ENCODE measurements at places on chromosomes 12 and 14. TPM values are rescaled to one million over a fixed set of nuclear protein-coding genes. Genes with fewer than 3 reads are reported as not detected.

DNA sequence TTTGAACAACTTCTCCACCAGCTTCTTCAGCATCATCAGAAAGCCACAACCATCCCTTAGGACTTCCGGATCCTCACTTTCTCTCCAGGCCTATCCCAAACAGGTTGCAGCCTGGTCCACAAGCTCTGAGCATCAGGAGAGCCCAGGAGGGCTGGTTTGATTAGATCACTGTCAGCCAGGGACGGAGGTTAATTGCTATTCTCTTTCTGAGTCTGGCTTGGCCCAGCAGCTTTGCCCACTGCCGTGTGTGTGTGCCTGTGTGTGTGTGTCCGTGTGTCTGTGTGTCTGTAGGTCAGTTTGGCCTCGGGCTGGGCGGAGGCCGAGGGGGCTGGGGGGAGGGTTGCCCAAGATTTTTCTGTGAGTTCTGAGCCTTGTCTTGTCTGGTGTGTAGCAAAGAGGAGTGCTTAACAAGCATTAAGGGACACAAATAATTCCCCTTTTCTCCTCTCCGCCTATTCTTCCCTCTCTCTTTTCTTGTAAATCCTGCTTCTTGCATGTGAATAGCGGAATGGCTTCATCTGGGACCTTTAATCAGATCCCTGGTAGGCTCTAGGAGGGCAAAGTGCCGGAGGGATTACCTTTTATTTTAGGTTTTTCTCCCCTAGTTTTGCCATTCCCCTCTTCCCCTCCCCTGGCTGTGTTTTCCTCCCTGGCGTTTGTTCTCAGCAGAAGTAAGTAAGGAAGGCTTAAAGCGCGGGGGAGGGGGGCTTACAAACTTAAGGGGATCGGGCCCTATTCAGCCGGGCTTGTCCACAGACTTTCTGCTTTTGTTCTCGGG is 138.2 kb upstream of the LHX5 start:
- DNase-seq, result no peak

DNA sequence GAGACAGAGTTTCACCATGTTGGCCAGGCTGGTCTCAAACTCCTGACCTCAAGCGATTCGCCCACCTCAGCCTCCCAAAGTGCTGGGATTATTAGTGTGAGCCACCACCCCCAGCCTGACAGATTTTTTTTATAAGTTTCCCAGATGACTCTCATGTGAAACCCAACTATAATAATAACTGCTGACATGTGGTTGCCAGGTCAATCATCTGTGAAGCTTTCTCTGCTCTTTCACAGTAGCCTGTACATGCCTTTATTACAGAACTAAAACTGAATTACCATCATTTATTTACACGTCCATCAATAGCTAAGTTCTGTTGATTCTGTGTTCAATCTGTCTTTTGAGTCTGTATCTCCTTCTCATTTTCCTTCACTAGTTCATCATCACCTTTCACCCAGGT is 218.5 kb downstream of the RPS29 start:
- DNase-seq, result no peak

GRCh38 chr12:109130297-109131153 is 14.1 kb downstream of the ACACB start:
- DNase-seq, result no peak

- peak; percentile 39 for DNase-seq
Measured at GRCh38 chr12:20044846-20045245, 323.5 kb upstream of the PDE3A start.

DNA sequence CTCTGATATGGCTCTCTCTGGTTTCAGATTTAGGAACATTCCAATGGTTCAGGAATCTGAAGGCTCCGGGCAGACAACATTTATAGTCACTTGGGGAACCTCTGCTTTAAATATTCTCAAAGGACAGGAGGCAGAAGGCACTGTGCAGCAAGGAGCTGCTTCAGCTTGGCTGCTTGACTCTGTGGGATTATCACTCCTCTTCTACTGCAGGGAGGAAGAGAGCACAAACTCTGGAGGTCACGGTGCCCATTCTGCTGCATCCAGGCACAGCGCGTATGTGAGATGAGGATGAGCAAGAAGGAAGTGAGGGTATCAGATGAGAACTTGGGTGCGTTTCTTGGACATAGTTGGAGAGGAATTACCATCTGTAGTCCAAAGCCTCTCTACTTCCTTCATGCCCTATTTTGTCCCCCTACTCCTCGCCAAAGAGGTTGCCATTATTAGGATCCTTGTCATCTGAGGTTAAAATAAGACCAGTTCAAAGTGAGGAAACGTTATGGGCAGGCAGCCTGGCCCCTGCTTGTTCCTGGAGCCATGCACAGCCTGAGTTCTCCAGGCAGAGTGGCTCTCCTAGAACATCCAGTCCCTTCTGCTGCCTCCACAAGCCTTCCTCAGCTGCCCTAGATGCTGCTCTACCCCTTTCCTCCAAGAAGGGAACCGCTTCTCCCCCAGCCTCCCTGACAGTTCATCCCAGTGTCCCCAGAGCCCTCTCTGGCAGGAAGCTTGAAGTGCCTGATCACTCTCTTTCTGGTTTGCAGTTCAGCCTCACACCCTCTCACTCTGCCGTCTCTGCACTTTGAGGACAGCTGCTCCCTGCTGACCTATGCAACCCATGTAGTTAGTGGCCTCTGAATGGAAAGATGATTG is 12.5 kb downstream of the FGF6 start:
- no peak for DNase-seq

GRCh38 chr14:28902930-28903329 is 136.3 kb downstream of the FOXG1 start:
- no peak for DNase-seq

- no peak for DNase-seq
Measured at GRCh38 chr12:129200576-129200975, 347.3 kb downstream of the GLT1D1 start.

GRCh38 chr12:32198555-32198954 is 91.9 kb downstream of the BICD1 start:
- peak; percentile 66 for DNase-seq

- DNase-seq, result peak; percentile 49
Measured at GRCh38 chr14:88611878-88612277, 49.0 kb downstream of the ZC3H14 start.

DNA sequence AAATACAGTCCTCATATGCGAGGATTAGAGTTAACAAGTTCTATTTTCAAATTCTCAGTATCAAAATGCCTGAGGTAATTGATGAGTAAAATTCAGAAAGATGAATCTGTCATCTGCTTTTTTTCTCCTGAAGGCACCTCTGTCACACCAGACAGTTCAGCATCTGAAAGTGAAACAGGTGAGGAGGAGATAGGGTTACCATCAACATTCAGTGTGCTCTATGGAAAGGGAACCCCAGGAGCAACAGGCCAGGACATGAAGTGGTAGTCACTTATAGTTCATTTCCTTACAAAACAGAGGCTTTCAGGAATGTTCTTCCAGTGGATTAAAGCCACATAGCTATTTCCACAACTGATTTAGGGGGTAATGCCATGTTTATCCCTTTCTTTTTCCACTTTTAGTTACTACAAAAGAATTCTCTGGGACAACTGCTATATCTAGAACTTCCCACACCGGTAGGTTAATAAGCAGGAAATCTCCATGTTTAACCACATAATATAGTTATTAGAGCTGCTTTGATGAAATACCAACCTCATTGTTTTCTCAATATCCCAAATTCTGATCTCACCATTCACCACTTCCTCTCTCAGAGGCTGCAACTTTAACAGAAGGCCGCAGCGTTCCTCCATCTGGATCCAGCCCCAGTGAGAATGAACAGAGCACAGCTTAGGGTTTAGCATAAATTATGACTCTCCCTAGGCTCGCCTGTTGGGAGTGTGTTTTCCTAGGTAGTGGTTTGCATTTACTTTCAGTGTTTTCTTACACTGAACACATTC is 177.0 kb upstream of the CNTN1 start:
- no peak for DNase-seq

DNA sequence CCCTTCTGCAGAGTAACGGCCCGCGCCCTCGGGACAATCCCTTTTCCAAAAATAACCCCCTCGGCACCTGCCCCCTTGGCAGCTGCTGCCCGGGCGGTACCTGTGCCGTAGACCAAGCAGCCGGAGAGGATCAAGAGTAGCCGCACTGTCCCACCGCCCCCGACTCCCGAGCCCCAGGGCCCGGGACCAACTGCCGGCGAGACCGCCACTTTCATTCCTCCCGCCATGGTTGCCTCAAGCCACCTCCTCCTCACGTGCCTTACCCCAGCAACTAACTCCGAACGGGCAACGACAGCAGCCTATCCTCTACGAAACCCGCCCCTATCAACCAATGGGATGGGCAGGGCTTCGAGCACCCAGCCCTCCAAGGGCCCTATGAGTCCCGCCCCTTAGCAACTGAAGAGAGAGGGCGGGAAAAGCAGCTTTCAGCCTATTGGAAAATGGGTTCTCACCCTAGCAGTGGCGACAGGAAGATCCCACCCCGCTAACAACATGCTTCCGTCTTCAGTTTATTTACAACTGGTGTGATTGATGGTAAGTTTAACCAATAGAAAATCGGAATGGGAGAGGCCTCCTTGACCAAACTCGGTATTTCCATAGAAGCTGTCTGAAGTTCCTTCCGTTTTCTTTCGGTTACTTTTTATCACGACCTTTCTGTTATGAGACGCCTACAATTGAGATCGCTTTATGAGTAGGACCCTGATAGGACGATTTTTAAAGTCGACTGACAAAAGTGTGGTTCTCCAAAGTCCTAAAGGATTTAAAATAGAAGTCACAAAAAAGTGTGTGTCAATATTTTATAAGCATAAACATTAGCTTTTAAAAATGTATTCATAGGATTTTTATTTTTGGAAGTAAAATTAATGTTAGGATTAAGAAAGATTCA is at the start of gene NEMP1:
Gene NEMP1, minus strand, starts transcription at position 273 of the 886 bp plus-strand sequence. Its CDS starts 46 bp downstream, at position 227.
- DNase-seq, result peak; percentile 100

DNA sequence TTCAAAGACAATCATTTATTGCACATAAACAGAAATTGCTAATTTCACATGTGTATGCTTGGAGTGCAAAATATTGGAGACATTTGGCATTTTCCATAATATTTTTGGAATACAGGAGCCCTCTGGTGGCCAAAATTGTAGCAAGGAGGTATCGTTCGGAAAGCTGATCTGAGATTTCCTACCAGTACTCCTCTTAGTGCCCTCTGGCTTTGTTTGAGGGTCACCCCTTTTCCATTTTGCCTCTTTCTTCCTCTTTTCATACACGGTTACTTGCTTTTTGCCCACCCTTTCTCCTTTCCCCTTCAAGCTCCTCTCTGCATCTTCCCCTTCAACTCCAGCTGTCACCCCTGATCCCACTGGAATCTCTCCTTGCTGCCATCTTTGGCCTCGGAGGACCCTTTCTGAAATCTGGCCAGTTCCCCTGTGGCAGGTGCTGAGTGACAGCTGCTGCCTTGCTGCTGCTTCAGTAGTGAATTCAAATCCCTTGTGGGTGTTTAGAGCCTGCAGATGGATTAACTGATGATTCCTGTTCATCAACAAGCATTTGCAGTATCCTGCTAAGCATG is 164.6 kb upstream of the PARP11 start:
- peak; percentile 44 for DNase-seq

- DNase-seq, result no peak
Measured at GRCh38 chr14:54567639-54568561, 972 bp downstream of the SAMD4A start.

DNA sequence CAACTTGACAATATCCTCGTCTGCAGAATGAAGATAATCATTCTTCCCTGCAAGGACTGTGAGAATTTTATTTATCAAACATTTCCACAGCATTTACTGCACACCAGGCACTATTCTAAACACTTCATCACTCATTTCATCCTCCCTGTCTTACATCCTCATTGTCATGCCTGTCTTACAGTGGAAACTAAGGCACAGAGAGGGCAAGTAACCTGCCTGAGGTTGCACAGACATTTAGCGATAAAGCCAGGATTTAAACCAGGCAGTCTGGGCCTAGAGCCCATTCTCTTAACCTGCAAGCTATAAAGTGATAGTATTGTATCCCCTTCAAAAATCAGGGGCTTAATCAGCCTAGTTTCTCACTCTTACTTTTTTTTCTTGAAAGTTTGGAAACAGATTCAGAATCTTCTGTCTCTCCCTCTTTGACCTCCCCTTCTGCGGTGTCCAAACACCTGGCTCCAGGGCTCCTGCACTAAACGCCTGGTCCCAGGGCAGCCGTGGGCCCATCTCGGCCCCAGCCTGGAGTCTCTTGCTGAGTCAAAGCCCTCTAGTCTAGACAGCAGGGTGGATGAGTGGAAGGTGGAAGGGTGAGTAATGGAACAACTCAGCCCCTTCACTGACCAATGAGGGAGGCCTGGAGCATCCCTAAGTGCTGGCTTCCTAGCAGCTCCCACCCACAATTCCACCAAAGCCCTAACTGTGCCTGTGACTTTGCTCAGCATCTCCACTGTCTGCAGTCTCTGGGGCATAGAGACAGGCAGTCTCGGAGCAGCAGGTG is 12.5 kb downstream of the ISM2 start:
- peak; percentile 88 for DNase-seq

- DNase-seq, result peak; percentile 49
Measured at GRCh38 chr14:56334458-56334857, 216.2 kb downstream of the PELI2 start.

- peak; percentile 62 for DNase-seq
Measured at GRCh38 chr12:2057041-2057794, 4.4 kb downstream of the CACNA1C start.

- no peak for DNase-seq
Measured at GRCh38 chr12:91651728-91652127, 469.1 kb upstream of the DCN start.

DNA sequence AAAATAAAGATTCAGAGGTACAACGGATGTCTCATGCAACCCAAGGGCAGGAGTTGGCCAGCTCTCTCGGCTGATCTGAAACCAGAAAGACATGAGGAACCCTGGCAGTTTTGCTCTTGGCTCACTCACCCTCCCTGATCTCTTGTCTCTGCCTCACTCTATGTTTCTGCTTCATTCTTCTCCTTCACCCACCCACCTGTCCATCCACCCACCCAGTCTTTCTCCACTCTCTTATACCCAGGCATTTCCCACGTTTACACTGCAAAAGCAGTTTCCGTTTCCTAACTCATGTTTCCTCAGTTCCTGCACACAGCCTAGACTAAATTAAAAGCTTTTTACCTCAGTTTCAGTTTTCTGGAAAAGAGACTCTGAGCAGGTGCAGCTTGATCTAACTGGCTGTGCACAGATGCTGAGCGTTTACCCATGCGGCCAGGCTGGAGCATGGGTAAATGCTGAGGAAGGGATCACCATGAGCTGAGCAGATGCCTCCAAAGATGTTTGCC is 157.6 kb downstream of the PRKCH start:
- DNase-seq, result no peak

DNA sequence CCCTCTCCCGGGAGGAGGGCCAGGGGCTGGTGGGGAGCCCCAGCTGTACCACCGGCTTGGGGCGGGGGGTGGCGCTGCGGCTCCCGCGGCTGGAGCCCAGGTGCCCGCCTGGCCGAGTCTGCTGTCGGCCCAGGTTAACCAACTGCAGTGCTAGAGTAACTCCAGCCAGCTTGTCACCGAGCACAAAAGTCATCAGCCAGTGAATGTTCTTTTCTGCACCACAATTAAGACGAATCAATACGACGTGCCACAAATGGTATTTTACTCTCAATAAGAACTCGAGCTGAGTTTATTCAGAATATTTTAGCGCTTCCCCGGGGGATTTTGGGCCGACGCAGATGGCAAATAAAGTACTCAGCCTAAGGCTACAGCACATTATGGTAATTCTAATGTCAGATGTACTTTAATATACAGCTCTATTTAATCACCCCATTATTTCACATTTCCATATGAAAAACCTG is 83.2 kb downstream of the BCL11B start:
- DNase-seq, result no peak

GRCh38 chr12:6548556-6548955 is 7.3 kb downstream of the IFFO1 start:
- no peak for DNase-seq

Gene ACVRL1
- 5.8 TPM for total RNA-seq

Gene IFNG-AS1
- not detected for total RNA-seq

Gene SRRM4
- total RNA-seq, result not detected

Gene TDRD9
- total RNA-seq, result 0.18 TPM

Gene ZBTB1
- total RNA-seq, result 63.0 TPM

Gene KSR2
- total RNA-seq, result not detected

Gene CCDC184
- total RNA-seq, result 0.18 TPM

Gene ACSS3
- 1.4 TPM for total RNA-seq

Gene FZD10
- total RNA-seq, result not detected
